Renal cortical epithelial cell (primary cell): ENCODE measurements at places on chromosomes 1 and 21.

DNA sequence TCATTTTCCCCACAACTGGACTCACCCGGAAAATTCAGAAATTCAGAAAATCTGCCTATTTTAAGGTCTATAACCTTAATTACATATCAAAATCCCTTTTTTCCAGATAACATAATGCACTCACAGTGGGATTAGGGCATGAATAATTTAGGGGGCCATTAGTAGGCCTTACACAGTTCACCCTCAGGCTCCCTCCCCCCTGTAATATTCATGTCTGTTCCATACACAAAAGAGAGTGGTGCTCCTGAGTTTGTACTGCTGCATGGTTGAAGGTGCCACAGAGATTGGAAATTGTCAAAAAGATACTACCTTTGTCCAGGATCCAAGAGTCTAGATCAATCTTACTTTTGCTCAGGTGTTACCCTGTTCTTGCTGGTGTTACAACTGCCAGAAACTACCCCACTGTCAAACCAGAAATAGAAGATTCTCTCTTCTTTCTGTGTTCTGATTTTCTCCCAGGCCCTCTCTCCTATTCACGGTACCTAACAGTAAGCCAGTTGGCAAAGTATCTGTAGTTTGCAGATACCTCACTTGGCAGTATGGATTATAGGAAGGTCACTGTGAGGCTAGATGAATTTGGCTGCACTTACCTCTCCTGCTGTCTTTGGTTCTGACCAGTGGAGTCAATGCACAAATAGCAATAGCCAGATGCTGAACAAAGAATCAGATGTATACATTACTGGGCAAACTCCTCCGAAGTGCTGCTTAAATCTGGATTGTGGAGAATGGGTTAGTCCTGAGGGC, 53.2 kb downstream of the C1orf198 start:
- no peak for DNase-seq

DNA sequence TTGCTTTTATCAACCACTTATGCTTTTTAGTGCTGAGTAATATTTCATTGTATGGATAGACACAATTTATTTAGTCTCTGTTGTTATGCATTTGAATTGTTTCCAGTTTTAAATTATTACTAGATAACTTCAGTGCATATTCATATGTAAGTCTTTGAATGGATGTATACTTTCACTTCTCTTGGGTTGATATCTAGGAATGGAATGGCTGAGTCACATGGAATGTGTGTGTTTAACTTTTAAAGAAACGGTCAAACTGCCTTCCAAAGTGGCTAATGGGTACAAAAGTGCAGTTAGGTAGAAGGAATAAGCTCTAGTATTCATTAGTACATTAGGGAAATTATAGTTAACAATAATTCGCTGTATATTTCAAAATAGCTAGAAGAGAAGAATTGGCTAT, 82.4 kb downstream of the NPHS2 start:
- DNase-seq = peak; percentile 5

DNA sequence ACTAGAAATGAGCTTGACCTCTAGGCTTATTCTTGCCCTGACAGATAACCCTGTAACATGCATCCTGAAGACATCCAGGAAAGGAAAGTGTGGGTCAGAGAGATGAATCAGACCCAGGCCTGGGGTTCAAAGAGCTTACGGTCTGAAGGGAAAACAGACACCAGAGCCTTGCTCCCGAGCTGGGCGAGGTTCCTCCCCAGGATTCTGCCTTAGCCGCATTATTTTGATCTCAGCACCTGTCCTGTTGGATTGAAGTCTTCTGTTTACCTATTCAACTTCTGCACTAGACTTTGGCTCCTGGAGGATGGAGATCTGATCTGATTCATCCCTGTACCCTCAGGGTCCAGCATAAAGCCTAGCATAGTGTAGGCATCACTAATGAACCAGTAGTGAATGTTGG, 1.9 kb downstream of the CYP4B1 start:
- DNase-seq = no peak

- peak; percentile 76 for DNase-seq
Measured at GRCh38 chr1:41502912-41503311, 18.4 kb upstream of the EDN2 start.

- DNase-seq = peak; percentile 21
Measured at GRCh38 chr1:119260506-119260905, 108.1 kb upstream of the HAO2 start.

DNA sequence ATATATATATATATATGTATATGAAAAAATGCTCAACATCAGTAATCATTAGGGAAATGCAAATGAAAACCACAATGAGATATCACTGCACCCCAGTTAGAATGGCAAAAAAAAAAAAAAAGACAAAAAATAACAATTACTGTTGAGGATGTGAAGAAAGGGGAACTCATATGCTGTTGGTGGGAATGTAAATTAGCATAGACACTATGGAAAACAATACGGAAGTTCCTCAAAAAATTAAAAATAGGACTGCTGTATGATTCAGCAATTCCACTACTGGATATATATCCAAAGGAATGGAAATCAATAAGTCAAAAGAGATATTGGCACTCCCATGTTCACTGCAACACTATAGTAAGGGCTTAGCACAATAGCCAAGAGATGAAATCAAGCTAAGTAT, 41.5 kb upstream of the CTBS start:
- no peak for DNase-seq

- no peak for DNase-seq
Measured at GRCh38 chr1:90593312-90593711, 123.8 kb downstream of the BARHL2 start.

GRCh38 chr1:82485591-82486369, 685.0 kb downstream of the ADGRL2 start:
- DNase-seq = peak; percentile 65

- DNase-seq = no peak
Measured at GRCh38 chr1:59428828-59429227, 131.9 kb downstream of the FGGY start.

GRCh38 chr1:221234791-221235190, 355.5 kb downstream of the HLX start:
- peak; percentile 35 for DNase-seq

- DNase-seq = no peak
Measured at GRCh38 chr1:18901952-18902522, 318 bp downstream of the ALDH4A1 start.

DNA sequence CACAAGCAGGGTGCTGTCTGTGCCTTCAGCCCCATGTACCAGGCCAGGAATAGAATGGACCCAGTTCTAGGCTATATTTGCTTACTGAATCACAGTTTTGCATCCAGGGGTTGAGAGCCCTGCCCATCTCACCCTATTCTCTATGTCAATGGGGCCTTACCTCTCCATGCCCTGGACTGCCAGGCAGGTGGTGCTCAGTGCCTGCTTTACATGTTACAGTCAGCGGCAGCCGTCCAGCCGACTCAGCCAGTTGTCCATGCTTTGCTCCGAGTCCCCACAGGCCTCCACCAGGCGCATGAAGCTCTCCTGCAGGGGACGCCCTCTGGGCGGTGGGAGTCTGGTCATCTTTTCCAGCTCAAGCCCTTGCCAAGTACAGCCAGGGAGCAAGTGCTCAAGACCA, 12.2 kb upstream of the FAM167B start:
- no peak for DNase-seq

GRCh38 chr1:68361346-68361910, 88.3 kb downstream of the RPE65 start:
- DNase-seq = no peak

DNA sequence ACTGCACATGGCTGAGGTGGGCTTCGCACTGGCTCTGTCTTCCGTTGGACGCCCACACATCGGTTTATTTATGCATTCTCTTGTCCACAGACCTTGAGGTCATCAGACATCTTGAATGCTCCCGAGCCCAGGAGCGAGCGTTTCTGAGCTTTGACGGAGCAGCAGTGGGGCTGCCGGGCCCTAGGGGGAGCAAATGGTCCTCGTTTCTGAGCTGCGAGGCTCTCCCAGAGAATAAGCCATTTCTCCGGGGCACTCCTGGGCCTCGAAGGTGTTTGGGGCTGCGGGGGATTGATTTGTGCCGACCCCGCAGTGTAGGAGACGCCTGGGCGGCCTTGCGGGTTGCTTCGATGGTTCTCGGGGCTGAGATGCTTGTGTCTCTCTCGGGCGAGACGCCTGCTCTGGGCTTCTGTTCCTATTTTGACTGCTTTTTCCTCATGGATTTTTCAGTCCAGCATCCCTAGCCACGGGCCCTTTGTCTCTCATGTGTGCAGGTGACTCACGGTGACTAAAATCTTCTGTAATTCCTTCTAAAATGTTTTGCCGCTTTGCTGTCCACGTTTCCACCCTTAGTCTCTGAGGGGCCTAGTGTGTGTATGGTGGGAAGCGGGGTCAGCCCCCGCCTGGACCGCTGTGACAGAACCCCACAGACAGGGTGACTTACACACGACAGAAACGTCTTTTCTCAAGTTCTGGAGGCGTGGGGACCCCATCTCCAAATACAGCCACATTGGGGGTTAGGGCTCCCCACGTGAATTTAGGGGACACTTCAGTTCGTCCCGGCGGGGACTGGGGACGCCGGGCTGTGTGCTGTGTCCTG, 62.1 kb downstream of the FAAP20 start:
- peak; percentile 57 for DNase-seq

- peak; percentile 63 for DNase-seq
Measured at GRCh38 chr1:152189657-152190442, 30.8 kb upstream of the RPTN start.

GRCh38 chr1:32014199-32014947, 705 bp downstream of the KHDRBS1 start:
- peak; percentile 29 for DNase-seq

- DNase-seq = no peak
Measured at GRCh38 chr1:3038113-3038551, 16.9 kb downstream of the ACTRT2 start.

DNA sequence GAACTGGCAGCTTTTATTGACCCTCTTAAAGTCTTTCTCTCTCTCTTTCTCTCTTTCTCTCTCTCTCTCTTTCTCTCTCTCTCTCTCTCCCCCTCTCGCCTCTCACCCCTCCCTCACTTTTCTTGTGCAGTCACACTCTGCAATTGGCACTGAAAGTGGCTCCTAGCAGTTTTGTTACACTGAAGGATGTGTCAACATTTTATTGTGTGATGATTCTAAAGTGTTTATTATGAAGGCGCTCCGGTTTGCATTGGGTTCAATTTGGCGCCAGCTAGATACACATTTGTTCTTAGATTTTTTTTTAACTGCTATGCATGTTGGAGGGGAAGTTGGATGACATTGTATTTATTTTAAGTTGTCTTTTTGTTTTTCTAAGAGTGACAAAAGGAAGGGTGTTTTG, 64.0 kb upstream of the CHRM3 start:
- no peak for DNase-seq

GRCh38 chr1:115927971-115928370, 48.3 kb upstream of the SLC22A15 start:
- no peak for DNase-seq

DNA sequence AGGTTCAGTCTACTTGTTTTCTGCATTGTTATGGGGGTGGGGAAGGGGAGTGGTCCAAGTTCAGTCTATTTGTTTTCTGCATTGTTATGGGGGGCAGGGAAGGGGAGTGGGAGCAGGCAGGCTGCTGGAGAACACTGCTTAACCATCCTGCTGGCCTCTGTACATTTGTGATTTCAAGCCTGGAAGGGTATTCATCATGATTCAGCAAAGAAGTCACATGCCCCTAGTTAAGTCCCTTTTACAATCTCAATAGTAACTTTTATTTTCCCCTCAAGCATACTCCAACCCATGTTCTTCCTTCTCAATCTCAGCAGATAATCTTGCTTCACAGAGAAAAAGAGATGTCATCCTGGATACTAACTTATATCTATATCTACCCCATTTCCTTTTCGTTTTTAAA, 7.9 kb downstream of the LYST start:
- peak; percentile 35 for DNase-seq

DNA sequence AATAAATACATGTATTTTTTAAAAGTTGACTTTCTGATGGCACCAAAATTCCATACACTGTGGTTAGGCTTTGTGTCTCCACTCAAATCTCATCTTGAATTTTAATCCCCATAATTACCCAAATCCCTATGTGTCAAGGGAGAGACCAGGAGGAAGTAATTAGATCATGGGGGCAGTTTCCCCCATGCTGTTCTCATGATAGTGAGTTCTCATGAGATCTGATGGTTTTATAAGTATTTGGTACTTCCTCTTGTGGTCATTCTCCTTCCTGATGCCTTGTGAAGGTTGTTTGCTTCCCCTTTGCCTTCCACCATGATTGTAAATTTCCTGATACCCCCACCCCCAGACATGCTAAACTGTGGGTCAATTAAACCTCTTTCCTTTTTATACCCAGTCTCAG, 1218.4 kb upstream of the PRMT6 start:
- no peak for DNase-seq

DNA sequence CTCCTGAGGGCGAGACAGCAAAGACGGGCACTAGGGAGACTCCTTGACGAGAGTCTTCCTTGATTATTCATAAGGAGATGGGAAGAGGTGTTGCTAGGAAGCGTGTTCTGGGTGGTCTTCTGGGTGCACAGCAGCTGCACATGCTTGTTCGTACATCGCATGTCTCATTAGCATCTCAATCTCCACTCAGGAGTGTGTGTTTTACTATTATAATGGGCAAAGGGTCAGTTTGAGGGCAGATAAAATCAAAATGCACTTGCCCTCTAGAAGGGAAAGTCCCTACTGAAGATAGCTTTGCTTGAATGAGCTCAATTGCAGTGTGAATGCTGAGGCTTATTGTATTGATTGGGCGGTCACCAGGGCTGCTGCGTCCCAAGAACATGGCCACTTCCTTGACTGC, 50.2 kb upstream of the SCCPDH start:
- DNase-seq = no peak

- no peak for DNase-seq
Measured at GRCh38 chr1:970242-970972, 4.1 kb downstream of the PLEKHN1 start.

GRCh38 chr1:215166886-215167285, 84.3 kb downstream of the KCNK2 start:
- DNase-seq = no peak

- peak; percentile 84 for DNase-seq
Measured at GRCh38 chr1:70486676-70487458, 75.8 kb downstream of the CTH start.

GRCh38 chr21:36048357-36048756, 12.0 kb downstream of the SETD4 start:
- DNase-seq = no peak

- DNase-seq = no peak
Measured at GRCh38 chr1:212607206-212607912, 1.2 kb upstream of the ATF3 start.

DNA sequence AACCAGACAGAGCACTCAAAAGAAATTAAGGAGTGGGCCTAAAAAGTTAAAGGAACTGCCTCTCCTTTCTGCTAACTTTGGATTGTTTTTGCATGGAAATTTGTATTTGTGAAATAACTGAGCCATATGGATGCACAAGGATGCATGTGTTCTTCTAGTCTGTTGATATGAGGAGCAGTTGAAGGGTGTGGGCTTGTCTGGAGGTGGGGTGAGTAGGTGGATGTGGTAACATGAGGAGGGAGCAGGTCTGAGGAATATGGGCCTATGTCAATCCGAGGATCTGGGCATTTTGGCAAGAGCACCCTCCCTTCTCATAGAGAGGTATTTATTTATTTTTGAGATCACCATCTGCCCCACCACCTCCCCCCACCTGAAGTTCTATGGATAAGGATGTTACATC, 13.4 kb downstream of the CACNA1E start:
- no peak for DNase-seq

- DNase-seq = no peak
Measured at GRCh38 chr1:162011337-162012012, 12.2 kb downstream of the OLFML2B start.
